ENCODE measurements at places on chromosomes 6 and 20.

GRCh38 chr6:166325383-166326042 lies 16.8 kb downstream of the SFT2D1 start:
- no peak for DNase-seq

DNA sequence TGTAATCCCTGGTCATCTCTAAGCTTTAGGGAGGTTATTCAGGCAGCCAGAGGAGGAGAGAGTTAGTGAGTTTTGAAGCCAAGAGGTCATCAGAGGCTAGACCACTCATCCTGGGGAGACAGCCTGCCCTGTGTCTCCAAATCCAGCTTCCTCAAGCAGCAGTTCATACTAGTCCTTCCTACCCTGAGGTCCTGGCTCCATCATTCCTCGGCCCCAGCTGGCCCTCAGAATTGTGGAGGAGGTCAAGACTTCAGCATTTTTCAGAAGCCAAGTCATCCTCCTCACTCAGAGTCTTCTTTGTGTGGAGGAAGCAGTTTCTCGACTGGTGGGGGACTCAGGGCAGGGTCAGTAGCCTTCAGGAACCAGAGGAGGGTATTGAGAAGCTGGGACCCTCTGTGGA lies 12.4 kb upstream of the KIAA1755 start:
- no peak for DNase-seq

GRCh38 chr6:152124429-152125074 lies 317.1 kb downstream of the ESR1 start:
- no peak for DNase-seq

GRCh38 chr6:168333491-168333890 lies 13.9 kb upstream of the DACT2 start:
- no peak for DNase-seq

DNA sequence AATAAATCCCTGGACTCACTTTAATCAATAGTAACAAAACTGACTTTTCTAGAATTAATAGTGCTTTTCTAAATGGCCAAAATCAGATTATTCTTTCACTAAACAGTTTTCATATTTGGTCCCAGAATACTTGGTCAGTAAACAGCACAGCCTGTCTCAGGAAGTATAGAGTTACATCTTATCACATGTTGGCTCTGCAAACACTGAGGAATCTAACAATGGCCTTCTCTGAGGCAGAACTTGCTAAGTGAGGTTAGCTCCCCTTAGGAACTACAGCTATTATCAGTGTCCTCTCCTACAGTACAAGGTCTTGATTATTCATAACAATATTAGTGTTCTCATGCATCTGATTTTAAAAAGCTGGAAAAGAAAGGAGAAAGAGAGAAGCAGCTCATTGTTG lies 1622.8 kb downstream of the HACE1 start:
- no peak for DNase-seq

DNA sequence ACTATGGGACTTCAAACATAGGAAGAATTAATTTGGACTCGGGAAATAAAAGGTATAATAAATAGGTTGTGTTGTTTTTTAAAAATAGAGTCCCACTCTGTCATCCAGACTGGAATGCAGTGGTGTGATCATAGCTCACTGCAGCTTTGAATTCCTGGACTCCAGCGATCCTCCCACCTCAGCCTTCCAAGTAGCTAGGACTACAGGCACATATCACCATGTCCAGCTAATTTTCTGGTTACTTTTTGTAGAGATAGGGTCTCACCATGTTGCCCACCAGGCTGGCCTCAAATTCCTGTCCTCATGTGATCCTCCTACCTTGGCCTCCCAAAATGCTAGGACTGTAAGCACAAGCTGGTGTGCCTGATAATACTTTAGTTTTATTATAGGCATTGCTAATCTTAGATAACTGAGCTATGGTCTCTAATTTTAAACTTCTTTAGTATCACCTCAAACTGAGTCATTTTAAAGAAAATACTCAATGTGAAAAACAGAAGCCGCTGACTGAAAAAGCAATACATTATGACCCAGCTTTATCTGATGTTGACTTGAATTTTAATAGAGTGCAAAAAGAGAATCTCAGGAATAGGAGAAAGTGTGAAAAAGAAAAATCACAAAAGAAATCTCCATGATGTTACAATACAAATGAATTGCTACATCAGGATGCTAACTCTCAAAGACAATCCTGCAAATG lies 251.0 kb downstream of the RNGTT start:
- DNase-seq, result no peak

DNA sequence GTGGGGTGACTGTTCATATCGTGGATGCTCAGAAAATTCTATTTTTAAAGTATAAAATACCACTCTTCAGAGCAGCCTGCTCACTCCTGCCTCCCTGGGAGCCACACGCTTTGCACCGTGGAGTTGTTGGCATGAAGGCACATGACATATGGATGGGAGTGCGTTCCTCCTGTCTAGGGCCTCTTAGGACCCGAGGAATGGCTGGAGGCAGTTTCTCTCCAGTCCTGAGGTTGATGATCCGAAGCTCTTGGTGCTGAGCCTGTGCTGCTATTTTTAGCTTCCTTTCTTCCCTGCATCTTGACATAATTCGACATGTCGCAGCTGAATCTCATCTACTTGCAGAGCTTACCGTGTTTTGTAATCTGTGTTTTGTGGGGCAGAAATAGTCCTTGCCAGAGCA lies 73.9 kb downstream of the PHACTR3 start:
- DNase-seq, result peak; percentile 59

GRCh38 chr6:10694302-10695085 lies at the start of the genes C6orf52 and PAK1IP1:
TSS of gene C6orf52 (minus strand) at chr6:10694616. CDS start at chr6:10687550, 7,066 bp downstream.
TSS of gene PAK1IP1 (plus strand) at chr6:10694972. CDS start at chr6:10694986, 14 bp downstream.
- peak; percentile 95 for DNase-seq

DNA sequence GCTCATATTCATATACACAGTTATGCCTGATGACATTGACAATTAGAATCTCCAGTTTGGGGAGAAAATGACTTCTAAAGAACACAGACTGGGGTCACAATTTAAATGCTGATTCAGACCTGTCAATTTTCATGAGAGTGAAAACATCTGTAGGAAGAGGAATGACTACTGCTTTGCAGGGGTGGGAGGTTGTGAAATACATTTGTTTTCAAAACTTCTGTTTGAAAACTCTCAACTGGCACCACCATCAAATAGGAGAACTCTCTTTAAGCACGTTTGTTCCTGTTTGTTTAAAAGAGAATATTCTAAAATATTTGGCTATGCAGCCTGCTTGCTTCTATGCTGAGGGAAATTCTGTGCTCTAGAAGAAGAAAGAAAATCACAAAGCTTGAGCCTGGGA lies 50.8 kb upstream of the ADGRF5 start:
- no peak for DNase-seq

GRCh38 chr6:168804331-168804730 lies 363.3 kb downstream of the SMOC2 start:
- no peak for DNase-seq

DNA sequence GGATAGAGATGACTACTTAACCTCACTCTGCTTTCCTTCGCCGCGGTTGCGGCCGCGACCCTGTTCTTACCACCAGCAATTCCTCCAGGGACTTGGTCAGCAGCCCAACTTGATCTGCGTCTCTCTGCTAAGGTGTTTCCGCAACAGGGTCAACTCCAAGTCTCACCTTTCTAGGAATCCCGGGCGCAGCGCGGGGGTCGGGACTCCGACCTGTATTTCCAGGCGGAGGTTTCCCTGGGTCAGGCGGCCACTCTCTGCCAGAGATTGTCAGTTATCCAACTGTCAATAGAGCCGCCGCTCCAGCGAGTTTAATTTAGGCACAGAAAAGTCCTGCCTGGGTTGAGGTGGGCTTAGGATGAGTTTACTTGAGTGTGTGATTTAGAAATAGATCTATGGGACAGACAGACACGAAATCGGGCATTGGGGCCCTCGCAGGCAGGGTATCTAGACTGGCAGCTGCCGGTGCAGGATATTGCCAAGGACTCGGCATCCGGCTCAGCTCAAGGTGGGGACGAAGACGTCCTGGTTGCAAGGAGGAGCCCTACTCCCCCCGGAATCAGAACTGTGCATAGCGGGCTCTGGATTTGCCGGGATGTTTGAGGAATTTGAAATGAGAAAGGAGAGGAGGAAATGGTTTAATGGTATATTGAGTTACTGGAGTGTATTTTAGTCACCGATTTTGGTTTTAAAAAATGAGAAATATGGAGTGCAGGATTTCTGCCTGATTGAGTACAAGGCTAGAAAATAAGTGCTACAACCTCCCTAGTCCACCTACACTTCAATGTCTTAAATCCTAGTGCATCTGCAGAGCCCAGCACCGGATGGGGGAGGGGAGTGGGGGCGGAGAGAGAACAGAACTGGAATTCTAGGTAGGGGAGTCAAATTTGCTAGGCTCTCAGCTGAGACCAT lies 23.7 kb downstream of the POM121L2 start:
- no peak for DNase-seq

DNA sequence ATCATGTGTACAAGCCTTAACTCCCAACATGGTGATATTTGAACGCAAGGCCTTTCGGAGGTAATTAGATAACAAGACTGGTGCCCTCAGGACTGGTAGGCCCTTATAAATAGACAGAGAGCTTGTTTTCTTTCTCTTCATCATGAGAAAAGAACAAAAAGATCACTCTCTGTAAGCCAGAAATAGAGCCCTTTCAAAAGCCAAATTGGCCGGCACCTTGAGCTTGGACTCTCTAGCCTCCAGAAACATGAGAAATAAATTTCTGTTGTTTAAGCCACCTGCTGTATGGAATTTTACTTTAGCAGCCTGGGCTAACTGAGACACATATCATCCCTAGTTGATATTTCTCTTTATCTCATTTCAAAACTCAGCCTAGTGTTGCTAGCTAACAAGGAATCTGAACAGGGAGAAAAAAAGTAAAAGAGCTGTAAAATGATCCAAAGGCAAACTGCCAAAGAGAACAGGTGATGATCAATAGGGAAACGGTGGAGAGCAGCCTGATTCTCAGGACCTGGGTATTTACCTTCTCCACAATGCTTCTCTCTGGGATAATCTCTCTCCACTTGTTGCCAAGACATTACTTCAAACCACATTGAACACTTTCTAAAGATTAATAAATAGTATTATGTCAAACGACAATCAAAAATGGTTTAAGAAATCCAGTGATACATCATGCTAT lies 6.1 kb downstream of the COL21A1 start:
- DNase-seq, result no peak

- DNase-seq, result no peak
Observed at GRCh38 chr6:31952140-31952805, 6.4 kb downstream of the CFB start.

DNA sequence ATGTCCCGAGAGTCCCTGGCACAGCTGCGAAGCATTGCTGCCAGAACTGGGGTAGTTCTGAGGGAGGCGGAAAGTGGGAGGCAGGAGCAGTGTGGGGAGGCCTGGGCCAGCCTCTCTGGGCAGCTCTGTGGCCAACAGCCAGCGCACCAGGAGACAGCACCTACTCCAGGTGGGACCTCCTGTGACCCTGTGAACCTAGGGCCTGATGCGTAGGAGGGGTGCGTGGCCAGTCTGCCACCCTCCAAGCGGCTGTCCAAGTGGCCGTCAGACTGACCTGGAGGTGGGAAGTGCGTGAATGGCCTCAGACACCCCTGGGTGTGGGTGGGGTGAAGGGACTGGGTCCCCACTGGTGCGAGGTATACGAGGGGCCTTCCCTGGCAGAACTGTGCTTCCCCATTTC lies 15.5 kb downstream of the SS18L1 start:
- DNase-seq, result no peak

GRCh38 chr6:56756219-56756789 lies 113.6 kb upstream of the DST start:
- no peak for DNase-seq
